ENCODE measurements at places on chromosomes 7 and 10. TPM values are rescaled to one million over a fixed set of nuclear protein-coding genes. Genes with fewer than 3 reads are reported as not detected.

GRCh38 chr7:90387470-90388240 is 15.6 kb upstream of the CLDN12 start:
- no peaks in the 10 kb centered on the region for H3K4me1 ChIP-seq
- no peaks in the 10 kb centered on the region for H3K27me3 ChIP-seq
- no peak overlapping the region for H3K4me3 ChIP-seq
- H3K27ac ChIP-seq = no peak overlapping the region

GRCh38 chr7:92813390-92814024 is 22.9 kb downstream of the CDK6 start:
- no peaks in the 10 kb centered on the region for H3K27me3 ChIP-seq
- DNase-seq = no peak
- peaks cover 88% of the 10 kb centered on the region for H3K4me1 ChIP-seq
- H3K4me3 ChIP-seq = peak overlapping the region; percentile 60
- peaks cover 49% of the 10 kb centered on the region for H3K36me3 ChIP-seq

- H3K27me3 ChIP-seq = peaks cover 22% of the 10 kb centered on the region
- no peak for DNase-seq
- peaks cover 1% of the 10 kb centered on the region for H3K36me3 ChIP-seq
- no peak overlapping the region for H3K27ac ChIP-seq
Measured at GRCh38 chr10:88657901-88658300, 6.3 kb upstream of the LIPF start.

DNA sequence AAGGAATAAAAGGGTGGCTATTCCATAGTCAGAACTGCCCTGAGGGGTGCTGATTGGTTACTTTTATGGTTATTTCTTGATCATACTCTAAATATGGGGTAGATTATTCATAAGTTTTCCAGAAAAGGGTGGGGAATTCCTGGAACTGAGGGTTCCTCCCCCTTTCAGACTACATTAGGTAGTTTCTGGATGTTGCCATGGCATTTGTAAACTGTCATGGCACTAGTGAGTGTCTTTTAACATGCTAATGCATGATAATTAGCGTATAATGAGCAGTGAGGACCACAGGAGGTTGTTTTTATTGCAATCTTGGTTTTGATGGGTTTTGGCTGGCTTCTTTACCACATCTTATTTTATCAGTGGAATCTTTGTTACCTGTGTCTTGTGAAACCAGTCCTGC is 26.5 kb upstream of the POT1 start:
- no peaks in the 10 kb centered on the region for H3K4me1 ChIP-seq
- H3K27me3 ChIP-seq = no peaks in the 10 kb centered on the region
- H3K27ac ChIP-seq = no peak overlapping the region

DNA sequence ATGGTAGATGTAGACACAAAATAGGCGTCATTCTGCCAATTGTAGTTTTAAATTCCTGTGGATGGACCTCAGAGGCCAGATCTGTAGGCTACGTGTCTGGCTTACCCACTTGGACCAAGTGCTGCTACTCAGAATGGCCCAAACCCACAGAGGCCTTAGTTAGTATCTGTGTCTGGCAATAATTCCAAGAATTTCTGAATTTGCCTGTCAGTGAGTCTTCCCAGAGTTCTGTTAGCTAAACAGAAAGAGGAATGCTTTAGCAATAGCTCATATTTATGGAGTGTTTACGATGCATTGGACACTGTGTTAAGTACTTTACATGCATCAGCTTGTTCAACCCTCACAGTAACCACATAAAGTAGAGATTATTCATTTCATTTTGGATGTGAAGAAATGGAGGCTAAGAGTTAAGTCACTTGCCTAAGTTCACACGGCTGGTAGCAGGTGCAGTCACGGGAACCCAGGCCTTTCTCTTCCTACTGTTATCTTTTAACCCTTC is 231.8 kb downstream of the PTEN start:
- no peak overlapping the region for H3K4me3 ChIP-seq
- H3K4me1 ChIP-seq = peaks cover 31% of the 10 kb centered on the region
- H3K27me3 ChIP-seq = peaks cover 31% of the 10 kb centered on the region
- H3K36me3 ChIP-seq = peaks cover 15% of the 10 kb centered on the region
- no peak for DNase-seq
- H3K27ac ChIP-seq = no peak overlapping the region

DNA sequence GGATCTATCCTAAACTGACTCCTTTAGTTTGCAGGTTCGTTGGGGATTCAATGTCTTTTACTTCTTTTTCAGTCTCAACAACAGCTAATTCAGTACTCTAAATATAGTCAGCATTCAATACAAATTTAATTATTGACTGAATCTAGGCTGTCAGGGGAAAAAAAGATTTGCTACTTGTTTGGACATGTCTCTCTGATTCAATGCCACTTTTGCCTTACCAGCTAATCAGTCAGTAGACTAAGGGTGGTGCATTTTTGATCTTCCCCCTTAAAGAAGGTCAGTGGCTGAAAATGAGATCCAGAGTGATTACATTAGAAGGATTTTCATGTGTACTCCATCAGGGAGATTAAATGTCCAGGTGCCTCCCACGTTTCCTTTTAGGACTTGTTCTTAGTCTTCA is 145.1 kb downstream of the C1GALT1 start:
- no peak overlapping the region for H3K4me3 ChIP-seq
- no peaks in the 10 kb centered on the region for H3K4me1 ChIP-seq
- no peak overlapping the region for H3K27ac ChIP-seq
- no peak for DNase-seq
- H3K36me3 ChIP-seq = no peaks in the 10 kb centered on the region

DNA sequence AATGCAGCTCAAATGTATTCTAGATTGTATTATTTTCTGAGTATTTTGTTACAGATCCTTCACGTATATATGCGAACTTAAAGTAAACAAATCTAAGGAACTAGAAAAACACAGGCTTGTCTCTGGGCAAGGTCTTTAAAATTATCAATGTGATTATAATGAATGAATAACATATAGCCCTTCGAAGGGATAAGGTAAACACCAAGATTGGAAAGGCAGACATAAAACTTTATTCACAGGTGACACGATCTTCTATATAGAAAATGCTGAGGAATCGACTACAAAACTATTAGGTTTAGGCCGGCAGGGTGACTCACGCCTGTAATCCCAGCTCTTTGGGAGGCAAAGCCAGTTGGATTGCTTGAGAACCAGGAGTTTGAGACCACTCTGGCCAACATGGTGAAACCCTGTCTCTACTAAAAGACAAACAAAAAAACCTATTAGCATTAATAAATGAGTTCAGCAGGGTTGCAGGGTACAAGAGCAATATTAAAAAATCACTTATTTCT is 80.4 kb downstream of the CNNM2 start:
- no peak overlapping the region for H3K27ac ChIP-seq
- no peak overlapping the region for H3K4me3 ChIP-seq
- H3K27me3 ChIP-seq = no peaks in the 10 kb centered on the region
- peaks cover 24% of the 10 kb centered on the region for H3K4me1 ChIP-seq

GRCh38 chr7:25759748-25760147 is 392.2 kb upstream of the NFE2L3 start:
- H3K36me3 ChIP-seq = no peaks in the 10 kb centered on the region
- peaks cover 21% of the 10 kb centered on the region for H3K27me3 ChIP-seq
- H3K4me3 ChIP-seq = no peak overlapping the region

- H3K4me1 ChIP-seq = no peaks in the 10 kb centered on the region
- H3K36me3 ChIP-seq = no peaks in the 10 kb centered on the region
- peaks cover 3% of the 10 kb centered on the region for H3K27me3 ChIP-seq
Measured at GRCh38 chr10:8873310-8873709, 818.8 kb downstream of the GATA3 start.

DNA sequence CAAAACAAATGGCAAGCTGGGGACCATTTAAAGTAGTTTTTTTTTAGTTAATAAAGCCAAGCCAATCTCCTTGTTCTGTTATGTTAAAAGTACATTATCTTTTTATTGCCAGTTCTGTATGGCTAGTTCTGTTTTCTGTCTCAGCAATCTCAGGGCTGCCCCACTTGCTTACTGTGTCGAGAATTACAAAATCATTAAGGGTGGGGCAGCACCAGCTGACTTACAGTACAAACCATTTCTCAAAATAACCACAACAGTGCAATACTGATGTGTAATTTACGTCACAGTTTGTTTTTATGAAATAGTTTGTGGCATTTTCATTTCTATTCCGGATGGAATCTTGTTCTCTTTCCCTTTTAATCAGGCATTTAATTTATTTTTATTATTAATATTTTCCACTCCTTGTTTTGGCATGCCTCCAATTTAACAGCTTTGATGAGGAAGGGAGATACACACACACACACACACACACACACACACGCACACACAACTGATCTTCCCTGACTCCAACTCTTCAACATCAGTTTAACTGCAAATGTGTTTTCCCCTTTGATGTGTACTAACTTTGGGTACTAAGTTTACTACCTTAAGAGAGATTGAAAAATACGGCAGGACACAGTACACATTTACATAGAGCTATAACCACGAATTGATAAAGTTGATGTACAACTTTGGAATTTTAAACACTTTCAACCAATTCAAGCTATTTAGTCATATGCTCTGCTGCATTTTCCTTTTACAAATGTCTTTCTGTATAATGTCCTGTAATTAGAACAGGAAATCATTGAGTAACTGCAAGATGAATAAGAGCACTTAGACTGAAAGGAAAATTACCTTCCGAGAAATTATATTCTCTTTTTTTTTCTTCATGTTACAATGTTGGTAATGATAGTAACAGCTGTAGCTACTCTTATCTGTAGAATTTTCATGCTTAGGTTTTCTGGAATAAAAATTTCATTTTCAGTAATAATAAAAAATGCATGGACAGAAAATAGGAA is 91.5 kb downstream of the ARID5B start:
- no peaks in the 10 kb centered on the region for H3K27me3 ChIP-seq
- peak; percentile 78 for DNase-seq
- H3K4me3 ChIP-seq = peak overlapping the region; percentile 80
- H3K27ac ChIP-seq = peak overlapping the region; percentile 98

DNA sequence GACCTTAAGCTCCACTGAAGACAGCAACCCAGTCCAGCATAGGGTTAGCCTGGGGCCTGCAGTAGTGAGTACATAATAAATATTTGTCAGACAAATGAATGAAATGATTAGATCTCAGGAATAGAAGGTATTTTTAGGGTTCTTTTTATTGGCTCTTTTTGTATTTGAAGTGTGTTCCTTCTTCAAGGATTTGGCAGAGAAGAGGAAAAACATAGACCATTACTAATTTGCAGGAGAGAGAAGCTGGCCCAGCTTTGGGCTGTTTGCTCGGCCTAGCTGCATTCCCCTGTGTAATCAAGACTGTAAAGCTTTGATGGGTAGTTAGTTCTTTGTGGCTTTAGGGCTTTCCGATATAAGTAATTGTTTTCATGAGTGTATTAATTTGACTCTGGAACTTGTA is 64.2 kb downstream of the CNNM2 start:
- H3K36me3 ChIP-seq = no peaks in the 10 kb centered on the region
- no peaks in the 10 kb centered on the region for H3K4me1 ChIP-seq
- no peak overlapping the region for H3K27ac ChIP-seq
- H3K4me3 ChIP-seq = no peak overlapping the region
- DNase-seq = no peak

GRCh38 chr7:12220389-12221046 is 9.4 kb downstream of the TMEM106B start:
- H3K4me3 ChIP-seq = no peak overlapping the region
- no peak overlapping the region for H3K27ac ChIP-seq
- DNase-seq = no peak
- H3K4me1 ChIP-seq = peaks cover 39% of the 10 kb centered on the region
- no peaks in the 10 kb centered on the region for H3K27me3 ChIP-seq

DNA sequence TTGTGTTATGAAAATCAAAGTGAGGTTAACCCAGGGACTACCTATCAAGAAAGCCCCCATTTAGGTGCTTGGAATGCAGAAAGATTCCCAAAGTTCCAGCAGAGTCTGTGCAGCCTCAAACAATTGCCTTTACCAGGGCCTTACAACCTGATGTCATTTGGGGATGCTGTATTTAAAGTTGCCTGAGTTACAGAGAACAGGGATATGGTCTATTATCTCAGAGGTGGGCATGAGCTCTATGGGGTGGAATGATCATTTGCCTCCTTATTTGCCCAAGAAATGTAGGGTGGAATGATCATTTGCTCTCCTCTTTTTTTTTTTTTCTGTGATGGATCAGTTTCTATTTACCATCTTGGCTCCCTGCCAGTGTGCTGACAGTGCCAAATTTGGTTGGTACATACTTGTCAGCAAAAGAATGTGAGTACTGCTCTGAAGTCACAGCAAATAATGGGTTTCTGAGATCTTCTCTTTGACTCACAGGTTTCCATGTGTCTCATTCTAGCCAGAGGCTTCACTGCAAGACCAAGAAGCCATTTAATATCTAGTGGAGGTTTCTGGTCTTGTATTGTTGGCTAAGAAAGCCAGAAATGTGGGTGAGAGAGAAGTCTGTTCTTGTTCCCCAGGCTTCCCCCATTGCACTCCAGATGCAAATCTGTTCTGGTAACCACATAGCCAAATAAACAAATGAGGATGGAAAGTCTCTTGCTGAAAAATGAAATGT is 45.5 kb upstream of the ZNRF2 start:
- peaks cover 13% of the 10 kb centered on the region for H3K4me1 ChIP-seq
- H3K27ac ChIP-seq = no peak overlapping the region
- no peak for DNase-seq
- H3K4me3 ChIP-seq = no peak overlapping the region
- H3K36me3 ChIP-seq = no peaks in the 10 kb centered on the region
- peaks cover 18% of the 10 kb centered on the region for H3K27me3 ChIP-seq

DNA sequence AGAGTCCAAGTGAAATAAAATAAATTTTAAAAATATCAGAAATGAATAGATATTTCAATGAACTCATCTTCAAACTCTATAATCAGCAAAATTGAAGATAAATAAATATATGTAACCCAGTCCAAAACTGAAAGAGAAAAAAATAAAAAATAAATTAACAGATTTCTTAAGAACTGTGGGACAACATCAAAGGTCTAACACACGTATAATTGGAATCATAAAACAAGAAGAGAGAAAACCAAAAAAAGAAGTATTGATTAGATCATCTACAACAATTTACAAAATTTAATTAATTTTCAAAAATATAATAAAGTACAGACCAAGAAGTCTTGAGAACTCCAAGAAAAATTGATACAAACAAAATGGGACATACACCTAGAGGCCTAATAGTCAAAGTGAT is 625.8 kb upstream of the SORCS1 start:
- H3K36me3 ChIP-seq = no peaks in the 10 kb centered on the region
- H3K4me1 ChIP-seq = no peaks in the 10 kb centered on the region
- H3K27ac ChIP-seq = no peak overlapping the region
- H3K4me3 ChIP-seq = no peak overlapping the region
- no peak for DNase-seq

GRCh38 chr7:37441816-37442215 is 6.8 kb downstream of the ELMO1 start:
- no peak overlapping the region for H3K4me3 ChIP-seq
- peaks cover 2% of the 10 kb centered on the region for H3K36me3 ChIP-seq
- no peak for DNase-seq

DNA sequence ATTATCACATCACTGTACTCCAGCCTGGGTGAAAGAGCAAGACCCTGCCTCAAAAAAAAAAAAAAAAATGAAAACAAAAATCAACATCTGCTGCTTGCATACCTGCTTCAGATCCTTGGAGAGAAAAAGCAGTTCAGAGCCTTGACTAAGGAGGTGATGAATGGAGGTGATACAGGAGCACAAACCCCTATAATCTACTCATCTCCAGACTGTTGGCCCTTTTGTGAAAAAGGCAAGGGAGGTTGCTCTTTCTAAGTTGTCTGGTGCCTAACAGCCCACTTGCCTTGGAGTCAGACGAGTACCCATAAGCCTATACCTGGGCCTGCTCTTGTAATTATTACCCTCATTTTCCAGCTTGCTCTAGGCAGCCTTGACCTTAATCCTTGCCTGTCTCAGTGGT is 1.4 kb downstream of the SFXN2 start:
- H3K4me1 ChIP-seq = peaks cover 64% of the 10 kb centered on the region
- H3K27ac ChIP-seq = peak overlapping the region; percentile 25
- no peak for DNase-seq
- peaks cover 20% of the 10 kb centered on the region for H3K36me3 ChIP-seq

Gene METTL27
- total RNA-seq = 0.55 TPM

Gene SUN3
- not detected for total RNA-seq

Gene LRIT1
- not detected for total RNA-seq

Gene NPC1L1
- not detected for total RNA-seq

Gene LLCFC1
- total RNA-seq = not detected

Measured in activated CD8-positive, alpha-beta memory T cell treated with anti-CD3 and anti-CD28 coated beads, Interleukin-2, amount 10 ng/mL, durations not matched to agents 7 days and 5 days (primary cell).